ENCODE measurements at places on chromosomes 11 and 22.

GRCh38 chr11:79461666-79462645, 21.1 kb upstream of the TENM4 start:
- DNase-seq, result no peak

- no peak for DNase-seq
Measured at GRCh38 chr11:7435176-7435575, 50.1 kb upstream of the OLFML1 start.

DNA sequence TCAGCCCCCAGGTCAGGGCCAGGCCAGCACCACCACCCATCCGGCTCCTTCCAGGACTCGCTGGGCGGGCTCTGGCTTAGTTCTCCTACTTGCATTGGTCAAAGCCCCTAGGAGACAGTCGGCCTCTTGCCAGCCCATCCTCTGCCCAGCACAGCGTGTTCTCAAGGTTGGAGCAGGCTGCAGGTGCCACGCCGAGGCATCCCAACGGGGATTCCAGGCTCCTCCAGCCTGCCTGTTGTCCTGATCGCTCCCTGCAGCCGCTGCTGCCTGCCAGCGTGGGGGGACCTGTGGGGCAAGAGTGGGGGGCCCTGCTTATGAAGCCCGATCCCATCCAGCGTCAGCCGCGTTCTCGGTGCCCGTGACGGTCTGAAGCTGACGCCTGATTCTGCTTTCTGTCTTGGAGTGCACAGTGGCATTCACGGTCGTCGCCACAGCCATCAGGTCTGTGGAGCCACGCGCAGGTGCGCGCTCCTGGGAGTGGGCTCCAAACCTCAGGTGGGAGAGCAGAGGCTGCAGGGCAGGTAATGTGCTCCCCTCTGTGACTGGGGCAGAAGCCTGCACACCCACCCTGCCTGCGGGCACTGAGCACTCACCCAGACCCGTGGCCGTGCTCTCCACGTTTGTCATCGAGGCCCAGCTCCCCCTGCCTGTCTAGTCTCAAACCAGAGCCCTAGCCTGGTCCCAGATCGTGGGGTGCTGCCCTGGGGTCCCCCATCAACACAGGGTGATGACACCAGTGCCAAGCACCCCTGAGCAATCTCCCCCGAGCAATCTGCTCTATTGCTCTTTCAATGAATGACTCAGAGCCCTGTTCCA, 991.6 kb downstream of the BRD1 start:
- no peak for DNase-seq

GRCh38 chr11:4103269-4103668, 8.7 kb downstream of the RRM1 start:
- DNase-seq, result no peak

DNA sequence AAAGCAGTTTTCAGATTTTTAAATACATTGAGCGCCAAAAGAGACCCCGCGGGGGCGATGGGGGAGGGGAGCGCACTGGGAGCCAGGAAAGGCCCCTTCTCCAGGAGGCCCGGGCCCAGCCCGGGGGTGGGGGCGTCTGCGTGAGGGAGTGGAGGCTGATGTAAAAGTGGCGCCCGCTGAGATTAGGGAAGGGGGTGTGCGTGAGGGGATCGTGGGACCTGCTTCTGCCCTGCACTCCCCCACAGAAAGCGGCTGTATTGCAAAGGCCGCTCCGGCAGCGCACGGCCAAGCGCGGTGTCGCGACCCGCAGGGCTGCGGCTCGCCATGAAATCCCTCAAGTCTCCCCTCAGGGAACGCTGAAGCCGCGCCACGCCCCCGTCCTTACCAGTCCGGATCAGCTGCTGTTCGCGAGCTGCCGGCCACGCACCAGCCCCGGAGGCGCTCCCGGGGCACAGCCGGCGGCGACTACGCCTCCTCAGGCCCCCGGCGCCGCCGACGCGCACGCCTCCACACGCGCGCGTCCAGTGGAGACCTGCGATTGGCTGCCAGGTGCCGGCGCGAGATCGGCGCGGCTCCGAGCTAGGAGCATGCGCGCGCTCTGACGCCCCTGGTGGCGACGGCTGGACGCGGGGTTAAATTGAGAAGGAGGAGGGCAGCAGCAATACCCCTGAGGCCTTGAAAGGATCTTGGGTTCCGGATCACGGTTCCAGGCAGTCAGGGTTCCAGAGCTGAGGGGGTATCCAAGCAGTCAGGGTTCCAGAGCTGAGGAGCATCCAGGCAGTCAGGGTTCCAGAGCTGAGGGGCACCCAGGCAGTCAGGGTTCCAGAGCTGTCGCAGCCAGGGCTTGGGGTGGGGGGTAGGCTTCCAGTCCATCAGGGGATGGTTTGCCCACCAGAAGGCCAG, at the start of gene ZNF280B:
ZNF280B (minus strand) TSS at position 469 of the 903 bp plus-strand sequence. CDS start 19,344 bp downstream, outside the sequence.
- peak; percentile 89 for DNase-seq

GRCh38 chr11:11971906-11972547, 36.4 kb downstream of the DKK3 start:
- DNase-seq, result no peak

- no peak for DNase-seq
Measured at GRCh38 chr11:119179983-119180382, 5.3 kb upstream of the NHERF4 start.

- peak; percentile 66 for DNase-seq
Measured at GRCh38 chr11:76588455-76589325, 81.9 kb downstream of the LRRC32 start.

DNA sequence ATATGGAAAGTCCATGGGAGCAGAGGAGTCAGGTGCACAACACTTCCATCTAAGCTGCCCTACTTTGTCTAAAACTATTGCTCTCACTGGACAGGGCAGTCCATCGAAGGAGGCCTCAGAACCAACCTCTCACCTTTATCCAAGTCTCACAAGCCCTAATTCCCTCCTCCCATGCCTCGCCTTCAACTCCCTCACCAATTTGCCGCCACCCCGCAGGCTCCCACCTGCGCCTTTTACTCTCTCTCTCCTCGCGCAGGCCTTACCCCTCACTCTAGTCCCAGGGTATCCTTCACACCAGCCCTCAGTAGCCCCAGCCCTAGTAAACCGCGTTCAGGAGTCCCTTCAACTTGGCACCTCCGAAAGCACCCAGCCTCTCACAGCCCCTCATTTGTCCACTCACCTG, 451 bp downstream of the FHIP1B start:
- no peak for DNase-seq

DNA sequence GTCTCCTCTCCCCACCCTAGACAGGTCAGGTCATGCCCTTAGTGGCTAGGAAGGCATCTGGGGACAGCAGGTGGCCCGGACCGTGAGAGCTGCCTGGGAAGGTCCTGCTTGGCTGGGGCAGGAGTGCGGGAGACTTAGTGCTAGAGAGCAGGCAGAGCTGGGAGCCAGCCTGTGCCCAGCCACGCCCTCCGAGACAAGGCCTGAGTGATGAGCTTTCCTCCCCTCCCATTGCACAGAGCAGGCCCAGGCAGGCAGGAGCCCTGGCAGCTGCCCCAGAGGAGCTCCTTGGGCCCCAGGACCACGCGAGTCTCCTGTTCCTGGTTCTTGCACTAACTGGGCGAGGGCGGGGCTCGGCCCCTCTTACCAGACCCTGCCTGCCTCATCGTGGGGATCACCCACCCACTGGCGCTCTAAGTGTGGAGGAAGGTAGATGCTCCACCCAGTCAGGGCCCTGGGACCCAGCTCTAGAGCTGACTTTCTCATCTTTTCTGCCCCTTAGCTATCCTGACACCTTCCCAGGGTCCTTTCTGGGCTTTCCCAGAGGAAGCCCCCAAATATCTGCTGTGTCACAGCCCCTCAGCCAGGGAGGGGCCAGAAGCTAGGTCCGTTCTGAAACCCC, 44.9 kb downstream of the MACROD1 start:
- no peak for DNase-seq

DNA sequence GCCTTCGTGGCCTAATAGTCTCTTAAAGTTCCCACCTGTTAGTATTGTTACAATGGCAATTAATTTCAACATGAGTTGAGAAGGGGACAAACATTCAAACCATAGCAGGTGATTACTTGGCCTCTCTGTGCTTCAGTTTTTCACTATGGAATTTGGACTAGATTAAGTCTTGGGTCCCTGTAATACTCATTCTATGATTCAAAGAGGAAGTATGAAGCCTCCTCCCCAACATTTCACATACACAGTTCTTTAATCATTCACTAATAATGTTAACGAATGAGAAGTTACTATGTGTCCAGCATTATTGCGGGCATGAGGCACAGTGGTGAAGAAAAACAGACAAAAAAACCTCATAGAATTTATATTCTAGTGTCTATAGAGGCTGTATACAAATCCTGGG, 19.9 kb upstream of the USP47 start:
- DNase-seq, result no peak

DNA sequence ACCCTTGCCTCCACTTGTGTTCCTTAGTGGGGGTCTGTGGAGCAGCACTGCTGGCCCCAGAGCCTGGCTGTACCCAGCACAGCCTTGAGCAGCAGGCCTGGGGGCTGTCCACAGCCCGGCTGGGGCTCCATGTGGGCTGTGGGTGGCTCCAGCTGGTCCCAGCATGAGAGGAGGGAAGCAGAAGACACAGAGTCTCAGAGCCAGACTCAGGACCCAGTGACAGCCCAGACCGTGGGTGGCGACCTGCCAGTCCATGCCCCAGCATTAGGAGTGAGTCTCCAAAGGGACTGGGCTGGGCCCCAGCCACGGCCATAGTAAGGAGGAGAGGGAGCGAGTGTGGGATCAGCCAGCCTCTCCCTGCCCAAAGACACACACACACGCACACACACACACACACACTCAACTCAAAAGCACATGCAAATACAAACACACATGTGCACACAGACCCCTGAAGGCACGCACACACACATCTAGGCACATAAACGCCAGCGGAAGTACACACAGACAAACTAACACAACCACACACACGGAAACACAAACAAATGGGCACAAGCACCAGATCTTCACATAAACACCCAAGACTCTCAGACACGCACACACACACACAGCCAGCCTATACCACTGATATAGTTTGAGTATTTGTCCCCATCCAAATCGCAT, 16.7 kb upstream of the LRRC10B start:
- no peak for DNase-seq

GRCh38 chr11:6586434-6587359, 16.7 kb downstream of the RRP8 start:
- no peak for DNase-seq

DNA sequence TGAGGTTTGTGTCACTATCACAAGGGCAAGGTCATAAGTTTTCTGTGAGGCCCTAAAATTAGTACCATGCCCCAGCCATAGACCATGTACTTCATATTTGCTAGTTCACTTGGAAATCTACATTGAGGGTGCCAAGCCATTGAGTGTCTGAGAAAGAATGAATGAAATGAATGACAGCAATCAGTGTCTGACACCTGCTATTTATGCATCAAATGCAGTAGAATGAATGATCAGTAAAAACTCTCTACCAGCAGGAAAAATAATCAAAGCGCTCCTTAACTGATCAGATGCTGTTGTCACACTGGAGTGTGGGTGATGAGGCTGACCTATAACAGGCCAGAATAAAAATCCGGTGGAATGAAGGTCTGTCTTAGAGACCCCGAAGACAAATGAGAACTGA, 467.9 kb upstream of the B3GAT1 start:
- DNase-seq, result no peak

All from stimulated activated naive CD8-positive, alpha-beta T cell treated with anti-CD3 and anti-CD28 coated beads, Interleukin-15, Interleukin-2, amounts not matched to agents 100 U/mL and 50 U/mL, for 24 hours (primary cell).